ENCODE measurements at places on chromosomes 4 and X.
A peak's percentile ranks its signal among the peaks of the same experiment; 100 is the strongest.

GRCh38 chr4:85951-86350, 32.8 kb downstream of the ZNF595 start:
- no peak for DNase-seq

DNA sequence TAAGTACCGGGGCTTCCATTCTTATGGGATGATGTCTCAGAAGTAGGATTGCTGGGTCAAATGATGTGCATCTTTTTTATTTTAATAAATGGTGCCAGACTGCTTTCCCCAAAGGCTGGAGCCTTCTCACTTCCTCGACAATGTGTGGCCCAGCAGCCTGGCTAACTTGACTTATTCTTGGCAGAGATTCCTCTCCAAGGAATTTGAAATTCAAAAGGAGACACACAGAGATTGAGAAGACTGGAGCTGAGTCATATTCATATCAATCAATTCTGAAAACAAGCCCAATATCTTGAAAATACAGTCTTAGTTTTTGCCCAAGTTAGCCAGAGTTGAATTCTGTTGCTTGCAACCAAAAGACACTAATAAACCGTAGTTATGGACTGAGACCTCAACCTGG, 10.8 kb upstream of the PJA1 start:
- DNase-seq, result no peak

DNA sequence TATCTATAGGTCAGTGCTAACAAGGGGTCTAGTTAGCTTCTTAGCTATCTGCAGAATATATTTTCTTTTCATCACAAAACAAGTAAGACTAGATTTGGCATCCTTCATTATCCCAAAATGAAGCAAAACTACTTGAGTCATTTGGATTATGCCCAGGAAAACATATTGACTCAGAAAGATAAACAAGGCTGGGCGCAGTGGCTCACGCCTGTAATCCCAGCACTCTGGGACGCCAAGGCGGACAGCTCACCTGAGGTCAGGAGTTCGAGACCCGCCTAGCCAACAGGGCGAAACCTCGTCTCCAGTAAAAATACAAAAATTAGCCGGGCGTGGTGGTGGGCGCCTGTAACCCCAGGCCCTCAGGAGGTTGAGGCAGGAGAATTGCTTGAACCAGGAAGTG, 18.0 kb upstream of the MND1 start:
- no peak for DNase-seq

DNA sequence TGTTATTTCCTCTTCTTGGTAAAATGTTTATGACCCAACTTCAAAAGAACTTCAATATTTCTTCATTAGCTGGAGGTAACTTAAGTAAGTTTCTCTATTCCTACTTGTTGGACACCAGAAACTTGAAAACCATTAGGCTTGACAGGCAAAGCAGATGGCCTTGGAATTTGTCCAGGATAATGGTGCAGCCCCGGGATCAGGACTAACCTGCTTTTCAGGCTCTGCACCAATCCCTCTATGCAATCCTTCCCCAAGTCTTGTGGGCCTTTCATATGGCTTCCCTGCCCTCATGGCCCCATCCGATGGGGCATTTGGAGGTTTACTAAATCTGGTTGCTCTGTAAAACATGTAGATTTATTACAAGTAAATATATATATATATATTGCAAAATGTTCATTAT, 68.5 kb downstream of the SPINK2 start:
- no peak for DNase-seq

GRCh38 chr4:6342530-6343293, 73.1 kb downstream of the WFS1 start:
- peak; percentile 57 for DNase-seq

GRCh38 chr4:138327338-138327737, 85.2 kb upstream of the SLC7A11 start:
- no peak for DNase-seq

GRCh38 chr4:102663073-102663472, 97.7 kb downstream of the MANBA start:
- no peak for DNase-seq

GRCh38 chr4:754221-755120, 48.8 kb downstream of the PCGF3 start:
- DNase-seq, result no peak

DNA sequence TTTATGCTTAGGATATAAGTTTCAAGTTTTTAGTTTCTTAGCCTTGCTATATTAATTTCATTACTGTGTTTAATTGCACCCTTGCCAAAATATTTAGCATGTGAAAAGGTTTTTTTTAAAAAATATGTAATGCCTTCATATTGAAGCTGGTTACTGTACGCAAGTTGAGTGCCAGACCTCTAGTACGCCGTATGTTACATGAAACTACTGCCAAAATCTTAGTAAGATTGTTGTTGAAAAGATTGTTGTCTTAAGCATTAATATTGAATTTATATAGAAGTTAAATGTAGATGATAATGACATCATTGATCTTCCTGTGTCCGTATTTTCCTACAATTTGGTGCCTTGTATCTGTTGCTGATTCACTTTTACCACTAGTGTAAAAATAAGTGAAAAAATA, 37.1 kb downstream of the FAM133A start:
- no peak for DNase-seq

- DNase-seq, result no peak
Measured at GRCh38 chrX:106144755-106145639, 23.1 kb upstream of the PWWP3B start.

- DNase-seq, result no peak
Measured at GRCh38 chrX:107678957-107679740, 50.8 kb downstream of the PRPS1 start.

DNA sequence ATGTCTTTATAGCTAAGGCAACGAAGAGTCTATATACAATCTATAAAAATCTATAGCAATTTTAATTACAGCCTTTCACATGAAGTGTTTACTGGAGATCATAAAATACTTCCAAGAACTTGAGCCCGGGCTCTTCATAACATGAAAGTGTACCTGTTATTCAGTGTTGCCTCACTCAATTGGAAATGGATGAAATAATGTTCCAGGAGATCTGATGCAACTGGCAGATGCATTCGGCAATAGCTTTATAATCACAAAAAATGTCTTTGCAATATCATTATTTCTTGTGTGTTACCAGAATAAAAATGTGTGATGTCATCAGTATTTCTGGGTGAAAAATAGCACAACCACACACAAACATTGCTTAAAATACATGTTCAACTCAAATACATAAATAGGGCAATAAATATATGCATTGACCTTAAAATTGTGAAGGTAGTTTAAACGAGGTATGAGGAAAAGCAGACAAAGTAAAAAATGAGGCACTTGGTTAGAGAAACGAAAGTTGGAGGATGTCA, 1266.8 kb upstream of the PCDH7 start:
- no peak for DNase-seq

GRCh38 chr4:36256398-36256891, 12.1 kb upstream of the ARAP2 start:
- peak; percentile 64 for DNase-seq

GRCh38 chrX:153638041-153638371, 9.0 kb upstream of the DUSP9 start:
- DNase-seq, result no peak

GRCh38 chr4:164888096-164888715, 11.2 kb downstream of the APELA start:
- no peak for DNase-seq

GRCh38 chr4:25402521-25402920, 25.5 kb downstream of the ANAPC4 start:
- DNase-seq, result no peak

GRCh38 chr4:176492646-176493302, 173.0 kb downstream of the SPCS3 start:
- no peak for DNase-seq

DNA sequence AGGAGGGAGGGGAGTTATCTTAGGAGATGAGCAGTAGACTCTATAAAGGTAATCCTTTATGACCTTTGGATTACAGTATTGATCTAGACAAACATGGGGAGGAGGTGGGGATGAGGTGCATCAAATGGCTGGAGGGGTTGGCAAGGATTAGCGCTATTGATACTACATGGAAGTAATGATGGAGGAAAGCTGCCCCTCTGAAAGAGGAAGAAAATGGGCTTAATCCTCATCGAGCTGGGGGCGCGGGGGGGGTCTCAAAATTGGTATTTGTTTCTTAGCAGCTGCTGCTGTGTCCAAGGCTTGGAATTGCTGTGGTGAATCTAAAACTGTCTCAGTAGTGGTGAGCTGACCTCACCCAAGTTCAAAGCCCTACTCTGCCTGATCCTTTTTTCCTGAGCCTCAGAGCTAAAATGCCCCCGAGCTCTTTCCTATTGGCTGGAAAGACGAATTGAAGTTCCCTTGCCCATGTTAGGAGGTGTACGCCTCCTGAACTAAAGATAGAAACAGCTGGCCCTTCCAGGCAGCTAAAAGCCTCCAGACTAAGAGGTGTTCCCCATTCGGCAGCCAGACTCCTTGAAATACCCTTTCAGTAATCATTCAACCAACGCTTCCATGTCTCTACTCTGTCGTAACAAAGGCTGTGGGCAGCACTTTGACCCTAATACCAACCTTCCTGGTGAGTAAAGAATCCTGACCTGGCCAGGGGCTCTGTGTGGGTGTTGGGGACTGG, at the start of gene ITGB1BP2:
Gene ITGB1BP2 (plus strand): TSS at position 556 of the 730 bp plus-strand sequence. CDS start 57 bp downstream, at position 613.
- DNase-seq, result peak; percentile 38

DNA sequence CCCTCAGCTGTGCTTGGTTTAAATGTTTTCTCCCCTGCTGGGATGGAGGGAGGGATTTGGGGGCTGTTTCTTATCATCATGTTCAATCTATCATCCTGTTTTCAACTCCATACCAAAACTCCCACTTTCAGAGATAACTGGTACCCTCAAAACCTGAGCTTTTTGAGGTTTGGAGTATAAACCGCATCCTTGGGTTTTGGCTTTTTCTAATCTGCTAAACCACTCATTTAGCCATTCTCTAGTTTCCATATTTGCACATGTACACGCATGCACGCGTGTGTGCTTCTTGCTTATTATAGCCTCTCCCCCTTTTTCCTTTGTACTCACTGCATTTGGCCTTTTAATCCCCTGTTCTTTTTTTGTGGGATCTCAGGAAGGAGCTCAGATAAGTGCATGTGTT, 116.7 kb upstream of the TEX13D start:
- DNase-seq, result no peak

DNA sequence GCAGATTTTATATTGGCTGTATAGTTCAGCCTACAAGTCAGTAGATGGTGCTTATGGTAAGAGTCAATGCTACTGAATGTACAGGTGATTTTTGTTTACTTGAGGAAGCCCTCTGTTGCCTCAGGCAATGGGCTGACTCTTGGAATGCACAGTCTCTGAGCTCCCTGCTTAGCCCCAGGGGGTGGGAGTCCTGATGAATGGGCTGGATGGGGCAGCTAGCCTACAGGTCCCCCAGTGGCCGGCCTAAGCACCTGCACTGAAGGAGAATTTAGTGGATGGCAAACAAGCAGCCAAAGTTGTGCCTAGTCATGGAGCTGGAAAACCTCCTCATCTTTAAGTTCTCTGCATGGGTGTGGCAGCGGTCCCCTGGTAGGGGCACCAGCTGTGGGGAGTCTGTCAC, 101.8 kb upstream of the CXorf51B start:
- DNase-seq, result peak; percentile 5

- DNase-seq, result no peak
Measured at GRCh38 chrX:33138677-33139249, 72.6 kb downstream of the DMD start.

DNA sequence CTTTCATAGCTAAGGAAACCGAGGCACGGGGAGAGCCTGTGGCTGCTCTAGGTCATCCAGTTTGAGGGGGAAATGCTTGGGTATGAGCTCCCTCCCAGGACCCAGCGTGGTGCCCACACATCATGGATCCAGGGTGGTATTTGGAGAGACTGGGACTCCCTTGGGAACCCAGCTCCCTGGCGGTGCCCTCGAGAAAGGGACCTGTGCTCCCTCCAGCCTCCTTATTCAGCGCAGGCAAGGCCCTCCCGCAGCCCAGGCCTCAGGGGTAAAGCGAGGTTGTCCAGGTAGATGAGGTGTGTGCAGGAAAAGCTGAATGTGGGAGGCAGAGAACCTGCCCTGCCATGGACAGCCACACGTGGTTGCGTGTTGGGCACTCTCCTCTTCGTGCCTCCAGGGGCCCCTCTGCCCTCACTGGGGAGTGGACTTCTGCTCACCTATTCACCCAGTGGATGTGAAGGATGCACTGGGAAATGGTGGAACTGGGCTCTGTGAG, 53.8 kb upstream of the GPR78 start:
- no peak for DNase-seq

DNA sequence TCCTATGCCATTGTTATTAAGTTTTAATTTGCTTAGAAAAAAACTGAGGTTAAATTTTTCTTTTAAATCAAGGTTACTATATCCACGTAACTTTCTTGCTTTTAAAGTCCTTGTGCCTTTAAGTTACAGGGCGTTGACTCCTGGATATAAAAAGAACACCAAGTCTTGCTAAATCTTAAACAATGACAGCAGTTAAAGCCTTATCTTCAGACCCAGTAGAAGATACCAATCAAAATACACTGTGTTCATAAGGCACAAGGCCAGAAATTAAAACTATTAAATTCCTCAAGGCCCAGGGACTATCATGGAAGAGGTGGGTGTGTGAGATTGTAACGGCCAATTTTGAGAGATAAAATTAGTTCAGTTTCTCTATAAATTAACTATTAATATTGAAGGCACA, 60.4 kb downstream of the PAGE2 start:
- no peak for DNase-seq

DNA sequence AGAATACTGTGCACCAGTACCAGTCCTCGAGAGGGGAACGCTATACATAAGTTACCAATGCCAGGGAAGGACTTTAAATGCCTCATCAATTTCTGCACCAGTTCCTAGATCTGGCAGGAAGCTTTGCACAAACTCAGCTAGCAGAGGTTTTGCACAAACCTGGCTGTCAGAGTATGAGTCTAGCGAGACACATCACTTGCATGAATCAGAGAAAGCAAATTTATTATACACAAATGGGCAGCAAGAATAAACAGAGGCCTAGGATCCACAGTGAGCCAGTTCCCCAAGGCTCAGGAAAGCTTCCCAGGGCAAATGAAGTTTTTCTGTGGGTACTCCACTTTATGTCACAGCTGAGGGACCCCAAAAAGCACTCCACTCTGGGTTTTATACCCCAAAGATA, 523.5 kb downstream of the CFAP47 start:
- DNase-seq, result no peak

GRCh38 chr4:80540785-80541469, 205.4 kb downstream of the CFAP299 start:
- no peak for DNase-seq

DNA sequence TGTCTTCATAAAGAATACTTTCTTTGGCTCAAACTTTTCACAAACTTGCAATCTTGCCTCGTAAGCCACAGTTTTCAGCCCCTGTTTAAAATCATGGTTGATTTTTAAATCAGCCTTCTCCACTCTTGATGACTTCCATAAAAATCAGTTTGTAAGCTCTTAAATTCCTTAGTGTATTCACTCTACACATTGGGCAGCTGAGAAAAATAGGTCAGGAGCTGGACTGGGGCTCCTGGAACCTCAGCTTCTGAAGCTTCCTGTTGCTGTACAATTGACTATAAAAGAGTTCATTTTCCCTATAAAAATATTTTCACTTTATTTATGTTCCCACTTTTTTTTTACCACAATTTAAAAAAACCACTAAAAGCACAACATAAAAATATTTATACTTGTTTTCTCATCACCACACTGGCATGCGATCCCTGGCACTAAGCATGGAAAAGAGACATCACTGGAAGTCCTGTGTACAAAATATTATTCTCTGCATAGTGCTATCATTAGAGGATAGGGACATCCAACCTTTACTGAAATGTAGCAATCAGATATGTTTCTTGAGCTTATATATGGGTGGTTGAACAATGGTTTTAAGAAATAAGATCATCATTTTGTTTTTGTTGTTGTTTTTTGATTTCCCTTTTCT, 345.7 kb downstream of the FBXO8 start:
- DNase-seq, result no peak

GRCh38 chr4:108237693-108238092, 69.0 kb upstream of the LEF1 start:
- DNase-seq, result no peak
